ENCODE measurements at places on chromosomes 13 and 19. TPM values are rescaled to one million over a fixed set of nuclear protein-coding genes. Genes with fewer than 3 reads are reported as not detected.

The ZNF132 gene
- total RNA-seq: not detected

The NTN5 gene
- total RNA-seq: 0.34 TPM

GRCh38 chr13:101384929-101385328 is 31.4 kb downstream of the NALCN start:
- no peaks in the 10 kb centered on the region for H3K36me3 ChIP-seq
- H3K4me1 ChIP-seq: no peaks in the 10 kb centered on the region
- no peak overlapping the region for H3K4me3 ChIP-seq
- no peaks in the 10 kb centered on the region for H3K27me3 ChIP-seq

The ITGBL1 gene
- total RNA-seq: not detected

The GNG8 gene
- not detected for total RNA-seq

GRCh38 chr13:37597477-37598025 is 1.0 kb downstream of the POSTN start:
- no peak overlapping the region for H3K27ac ChIP-seq
- H3K36me3 ChIP-seq: no peaks in the 10 kb centered on the region
- no peak for DNase-seq
- H3K27me3 ChIP-seq: no peaks in the 10 kb centered on the region
